HT-29 (cell line): ENCODE measurements at places on chromosomes 1 and 21. TPM values are rescaled to one million over a fixed set of nuclear protein-coding genes. Genes with fewer than 3 reads are reported as not detected.

DNA sequence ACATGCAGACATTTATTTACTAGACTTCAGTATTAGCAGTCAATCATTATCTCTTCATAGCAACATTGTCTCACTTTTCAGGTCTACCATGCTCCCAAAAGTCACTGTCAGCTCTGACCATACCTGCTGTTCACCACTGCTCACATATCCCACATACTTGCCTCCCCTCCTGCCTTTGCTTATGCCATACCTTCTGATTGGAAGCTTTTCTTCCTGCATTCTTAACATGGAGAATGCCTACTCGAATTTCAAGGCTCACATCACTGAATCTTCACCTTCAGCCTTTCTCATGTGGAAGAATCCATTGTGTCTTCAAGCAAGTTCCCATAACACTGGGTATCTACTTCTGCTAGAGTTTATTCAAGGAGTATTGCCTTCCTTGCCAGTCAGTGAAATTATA lies 135.4 kb downstream of the NTNG1 start:
- no peak for DNase-seq

DNA sequence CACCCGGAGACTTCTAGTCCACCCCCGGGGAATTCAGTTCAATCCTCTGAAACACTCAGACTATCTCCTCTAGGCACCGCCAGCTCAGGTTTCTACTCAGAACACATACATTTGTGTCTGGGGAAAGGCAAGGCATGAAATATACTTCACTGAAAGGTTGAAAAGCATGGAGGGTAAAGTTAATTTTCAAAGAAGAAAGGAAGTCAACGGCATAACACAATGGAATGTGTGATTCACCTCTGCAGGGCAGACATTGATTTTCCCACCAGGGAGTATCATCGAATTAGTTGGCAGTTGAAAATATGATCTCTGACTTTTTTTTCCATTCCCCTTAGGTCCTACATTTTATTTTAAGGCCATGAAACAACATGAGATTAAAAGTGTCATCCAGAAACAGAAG lies 669.4 kb downstream of the SMYD3 start:
- no peak for DNase-seq

DNA sequence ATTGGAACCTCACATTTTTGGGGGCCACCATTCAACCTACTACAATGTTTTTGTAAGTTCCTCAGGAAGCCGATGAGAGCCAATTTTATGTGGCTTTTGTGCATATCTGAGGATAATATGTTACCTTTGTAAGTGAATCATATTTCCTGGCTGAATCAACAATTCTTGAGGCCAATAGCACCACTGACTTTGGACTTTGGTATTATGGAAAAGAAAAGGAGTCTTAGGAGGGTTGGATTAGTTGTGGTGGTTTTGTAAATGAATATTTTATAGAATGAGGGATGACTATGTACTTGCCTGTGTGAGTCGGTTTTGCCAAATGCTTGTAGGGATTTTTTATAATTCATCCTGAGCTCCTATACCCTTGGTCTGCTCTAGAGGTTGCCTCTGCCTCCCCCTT lies 181.5 kb upstream of the HMGB4 start:
- no peak for DNase-seq

- DNase-seq, result no peak
Measured at GRCh38 chr1:222828939-222829338, 14.1 kb downstream of the DISP1 start.

DNA sequence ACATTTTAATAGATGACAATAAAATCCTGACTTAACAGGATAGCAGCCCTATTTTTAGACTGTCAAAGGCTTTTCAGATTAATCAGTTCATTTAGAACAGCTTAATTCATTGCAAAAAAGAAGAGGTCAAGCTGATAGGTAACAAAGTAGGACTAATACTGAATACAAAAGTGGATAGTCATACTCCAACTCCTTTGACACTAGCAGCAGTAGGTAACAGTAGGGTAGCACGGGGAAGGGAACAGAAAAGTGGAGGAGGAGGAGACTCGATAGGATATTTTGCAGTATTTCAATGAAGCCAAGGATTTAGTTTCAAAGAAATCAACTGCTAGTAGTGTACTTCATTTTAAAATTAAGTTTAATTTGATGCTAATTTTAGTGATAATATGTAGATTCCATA lies 51.1 kb downstream of the USP1 start:
- no peak for DNase-seq

GRCh38 chr1:87505391-87505983 lies 176.8 kb downstream of the LMO4 start:
- no peak for DNase-seq

GRCh38 chr1:44276901-44277300 lies 63.6 kb downstream of the DMAP1 start:
- DNase-seq, result no peak

DNA sequence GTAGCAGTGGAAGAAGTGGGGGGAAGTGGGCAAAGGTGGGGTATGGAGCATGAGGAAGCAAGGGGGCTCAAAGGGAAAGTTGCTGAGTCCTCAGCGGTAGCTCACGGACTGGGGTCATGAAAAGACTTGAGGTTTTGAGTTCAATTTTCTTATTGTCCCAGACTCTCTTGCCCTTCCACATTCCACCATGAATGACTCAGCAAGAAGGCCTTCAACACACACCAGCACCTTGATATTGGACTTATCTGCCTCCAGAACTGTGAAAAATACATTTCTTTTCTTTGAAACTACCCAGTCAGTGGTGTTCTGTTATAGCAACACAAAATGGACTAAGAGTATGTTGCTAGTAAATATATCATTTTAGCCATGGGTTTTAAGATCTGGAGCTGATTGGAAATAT lies 17.3 kb upstream of the RHBDL2 start:
- peak; percentile 78 for DNase-seq

- DNase-seq, result no peak
Measured at GRCh38 chr1:25643929-25644328, 27.3 kb downstream of the MAN1C1 start.

GRCh38 chr1:54421101-54421504 lies 14.9 kb upstream of the SSBP3 start:
- DNase-seq, result no peak

- no peak for DNase-seq
Measured at GRCh38 chr1:7657287-7658016, 113.6 kb upstream of the VAMP3 start.

- peak; percentile 74 for DNase-seq
Measured at GRCh38 chr1:227429447-227430359, 111.4 kb upstream of the CDC42BPA start.

- no peak for DNase-seq
Measured at GRCh38 chr1:30088594-30088993, 634.8 kb downstream of the MATN1 start.

- no peak for DNase-seq
Measured at GRCh38 chr1:110102081-110102480, 10.2 kb upstream of the UBL4B start.

- DNase-seq, result no peak
Measured at GRCh38 chr21:41344146-41344545, 17.7 kb upstream of the MX2 start.

GRCh38 chr1:7885513-7886404 lies 32.9 kb upstream of the UTS2 start:
- peak; percentile 89 for DNase-seq

GRCh38 chr1:9558946-9559545 lies 19.8 kb downstream of the SLC25A33 start:
- no peak for DNase-seq

- no peak for DNase-seq
Measured at GRCh38 chr1:2115702-2116341, 65.6 kb downstream of the PRKCZ start.

GRCh38 chr21:37530901-37531351 lies 164.4 kb downstream of the DYRK1A start:
- no peak for DNase-seq

DNA sequence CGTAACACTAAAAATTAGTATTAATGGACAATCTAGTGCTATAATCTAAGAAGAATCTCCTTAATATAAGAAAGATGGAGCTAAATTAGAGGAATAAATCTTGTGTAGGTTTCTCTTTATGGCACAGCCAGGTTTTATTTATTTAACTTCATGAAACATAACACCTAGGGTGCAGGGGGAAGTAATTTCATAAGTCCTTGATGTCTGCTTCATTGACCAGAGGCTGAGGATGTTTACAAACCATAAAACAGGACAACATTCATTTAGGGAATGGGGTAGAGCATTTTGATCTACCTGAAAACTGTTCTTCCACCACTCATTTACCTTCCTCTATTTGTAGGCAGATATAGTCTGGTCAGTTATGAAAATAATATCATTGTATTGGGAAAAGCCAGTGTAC lies 95.5 kb downstream of the NGF start:
- peak; percentile 22 for DNase-seq

DNA sequence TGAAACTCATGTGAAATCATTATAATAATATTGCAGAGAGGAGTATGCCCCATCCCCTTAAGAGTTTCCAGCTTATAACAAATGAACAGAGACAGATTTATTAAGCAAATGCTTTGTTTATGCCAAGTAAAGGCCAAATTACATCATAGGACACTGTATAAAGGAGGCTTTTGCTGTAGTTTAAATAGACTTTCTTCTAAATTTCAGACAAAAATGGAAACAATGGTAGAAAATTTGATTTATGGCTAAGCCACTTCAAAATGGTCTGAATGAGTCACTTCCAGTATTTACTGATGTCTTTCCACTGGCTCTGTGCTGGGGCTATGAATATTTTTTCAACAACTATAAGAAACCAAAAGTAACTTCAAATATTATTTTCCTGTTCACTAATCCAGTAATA lies 81.1 kb upstream of the ST6GALNAC5 start:
- no peak for DNase-seq

- DNase-seq, result no peak
Measured at GRCh38 chr1:10889650-10890353, 93.4 kb upstream of the CASZ1 start.

GRCh38 chr1:235253219-235253962 lies 74.6 kb downstream of the ARID4B start:
- DNase-seq, result peak; percentile 81

DNA sequence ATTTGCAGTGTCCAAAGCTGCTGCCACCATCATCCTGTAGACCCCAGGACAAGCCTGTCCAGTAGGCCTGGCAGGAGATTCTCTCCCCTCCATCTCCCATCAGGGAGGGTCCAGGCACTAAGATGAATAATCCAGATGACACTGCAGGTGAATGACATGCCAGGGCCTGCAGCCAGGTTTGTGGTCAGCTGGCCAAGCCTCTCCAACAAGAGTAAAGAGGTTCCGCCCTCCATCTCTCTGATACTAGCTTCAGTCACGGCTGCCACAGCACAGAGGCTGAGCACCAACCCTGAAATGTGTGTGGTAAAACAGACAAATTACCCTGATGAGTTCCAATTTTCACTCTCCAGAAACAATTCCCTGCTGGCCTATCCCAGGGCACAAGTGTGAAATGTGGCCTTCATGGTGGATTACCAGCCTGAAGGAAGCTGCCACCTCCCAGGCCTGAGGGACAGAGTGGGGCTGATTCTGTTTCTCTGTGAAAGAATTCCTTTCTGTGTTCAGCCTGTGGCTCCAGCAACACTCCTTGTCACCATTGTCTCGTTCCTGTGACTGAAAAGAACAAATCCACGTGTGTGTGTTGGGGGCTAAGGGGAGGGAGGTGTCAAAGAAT lies 19.9 kb upstream of the LHX4 start:
- no peak for DNase-seq

DNA sequence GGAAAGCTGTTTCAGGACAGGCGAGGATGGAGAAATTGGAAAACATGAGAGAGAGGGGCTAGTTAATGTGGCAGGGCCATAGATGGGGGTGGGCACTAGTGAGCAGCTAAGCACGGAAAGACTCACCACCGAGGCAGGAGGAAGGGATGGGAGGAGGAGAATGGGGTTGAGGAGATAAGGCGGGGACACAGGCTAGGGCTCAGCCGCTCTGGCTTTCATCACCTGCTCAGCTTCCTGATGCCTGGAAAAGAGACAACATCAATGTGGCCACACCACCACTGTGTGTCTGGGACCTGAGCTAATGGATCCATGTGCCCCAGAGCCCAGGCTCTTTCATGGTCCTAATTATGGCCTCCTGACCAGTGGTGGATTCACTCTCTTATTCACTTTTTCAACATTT lies 27.6 kb downstream of the PMVK start:
- DNase-seq, result no peak

- DNase-seq, result peak; percentile 81
Measured at GRCh38 chr1:34597877-34598514, 156.9 kb upstream of the GJB5 start.

DNA sequence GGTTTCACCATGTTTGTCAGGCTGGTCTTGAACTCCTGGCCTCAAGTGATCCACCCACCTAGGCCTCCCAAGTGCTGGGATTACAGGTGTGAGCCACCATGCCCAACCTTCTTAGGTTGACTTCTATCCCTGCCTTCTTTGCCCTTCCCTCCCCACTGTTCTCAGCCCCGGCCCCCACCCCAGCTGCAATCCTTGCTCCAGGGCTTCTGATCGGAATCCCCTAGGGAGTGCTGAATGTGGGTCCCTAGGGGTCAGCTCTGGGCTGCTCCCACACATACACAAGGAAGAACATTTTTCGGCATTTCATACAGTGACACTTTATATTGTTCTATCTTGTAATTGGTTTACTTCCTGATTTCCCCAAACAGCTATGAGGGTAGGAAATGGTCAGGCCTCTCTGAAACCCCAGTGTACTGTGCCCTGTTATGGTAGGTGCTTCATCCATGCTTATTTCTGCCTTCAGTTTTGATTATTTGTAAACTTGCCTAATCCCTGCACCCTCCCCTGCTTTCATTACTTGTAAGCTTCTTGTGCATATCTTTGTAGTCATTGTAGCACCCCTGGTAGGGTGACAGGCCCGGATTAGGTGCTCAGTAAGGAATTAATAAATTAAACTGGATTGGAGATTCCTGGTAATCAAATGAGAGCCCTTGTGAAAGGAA lies 5.8 kb upstream of the SRP9 start:
- no peak for DNase-seq

GRCh38 chr1:51553911-51554310 lies 34.8 kb upstream of the EPS15 start:
- DNase-seq, result no peak

DNA sequence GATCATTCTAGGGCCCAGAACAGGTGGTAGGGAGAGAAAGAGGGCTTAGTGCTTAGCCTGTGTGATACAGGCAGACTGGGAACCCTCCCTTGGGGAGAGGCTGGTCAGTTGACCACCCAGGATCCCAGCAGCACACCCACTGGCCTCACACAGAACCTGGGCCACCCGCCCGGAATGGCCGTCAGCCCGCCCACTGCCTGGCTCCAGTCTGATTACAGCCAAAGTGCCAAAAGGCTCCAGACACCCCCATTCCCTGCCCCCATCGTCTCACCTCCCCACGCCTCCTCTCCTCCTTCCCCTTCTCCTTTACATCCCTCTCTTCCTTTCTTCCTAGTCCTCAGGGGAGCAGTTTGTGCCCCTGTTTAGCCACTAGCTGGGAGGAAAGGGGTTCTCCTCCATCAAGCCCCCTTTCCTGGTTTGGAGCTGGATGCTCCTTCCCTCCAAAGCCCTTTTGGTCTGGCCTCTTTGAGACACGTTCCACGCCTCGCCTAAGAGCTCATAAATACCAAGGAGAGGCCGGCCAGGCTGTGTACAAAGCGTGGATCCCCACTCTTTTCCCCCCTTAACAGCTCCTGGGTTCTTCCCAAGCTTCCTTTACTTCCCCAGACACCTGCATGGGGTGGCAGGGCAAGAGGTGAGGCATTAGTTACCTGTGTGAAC lies 4.6 kb upstream of the WNT2B start:
- no peak for DNase-seq

PRMT6 gene
- total RNA-seq, result 23.8 and 24.5 TPM in 2 replicates

SIPA1L2 gene
- total RNA-seq, result 4.1 and 5.1 TPM in 2 replicates

CFAP107 gene
- total RNA-seq, result not detected in 2 replicates

DCDC2B gene
- not detected in 2 replicates for total RNA-seq

COL16A1 gene
- total RNA-seq, result 31.0 and 37.5 TPM in 2 replicates

LRRC38 gene
- not detected in 2 replicates for total RNA-seq

G0S2 gene
- 3.2 TPM in 2 replicates for total RNA-seq

ID3 gene
- total RNA-seq, result 1.3 and 3.4 TPM in 2 replicates

FCRL2 gene
- not detected in 2 replicates for total RNA-seq

GPR157 gene
- total RNA-seq, result 4.4 and 4.6 TPM in 2 replicates

ZC3H11A gene
- total RNA-seq, result 47.9 and 55.5 TPM in 2 replicates

CCDC17 gene
- 0.86 and 1.3 TPM in 2 replicates for total RNA-seq

SELENBP1 gene
- total RNA-seq, result 39.2 and 46.7 TPM in 2 replicates
